ENCODE measurements at places on chromosomes 6 and 20.
A peak's percentile ranks its signal among the peaks of the same experiment; 100 is the strongest.

GRCh38 chr6:121885399-121886152, 450.1 kb downstream of the GJA1 start:
- DNase-seq = no peak

DNA sequence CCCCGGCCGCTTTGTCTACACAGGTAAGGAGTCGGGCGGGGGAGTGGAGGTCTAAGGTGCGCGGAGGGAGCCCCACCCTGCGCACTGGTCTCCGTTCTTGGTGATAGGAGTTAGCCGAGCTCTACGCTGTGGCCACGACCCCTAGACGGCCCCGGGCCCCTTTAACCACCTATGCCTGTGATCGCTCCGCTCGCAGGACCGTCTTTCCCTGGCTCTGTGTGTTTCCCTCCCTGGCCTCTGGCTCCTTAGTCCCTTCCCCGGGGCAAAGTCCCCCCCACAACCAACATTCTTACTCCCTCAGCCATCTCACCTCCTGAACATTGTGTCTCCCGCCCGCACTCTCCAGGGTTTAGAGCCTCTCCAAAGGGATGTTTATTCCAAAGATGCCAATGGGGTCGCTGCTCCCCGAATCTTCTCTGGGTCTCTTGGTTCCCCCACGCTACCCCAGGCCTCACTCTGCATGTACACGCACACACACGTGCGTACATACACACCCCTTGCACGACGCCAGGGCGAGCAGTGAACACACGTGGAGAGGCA, 50.4 kb downstream of the CPXM1 start:
- DNase-seq = no peak

DNA sequence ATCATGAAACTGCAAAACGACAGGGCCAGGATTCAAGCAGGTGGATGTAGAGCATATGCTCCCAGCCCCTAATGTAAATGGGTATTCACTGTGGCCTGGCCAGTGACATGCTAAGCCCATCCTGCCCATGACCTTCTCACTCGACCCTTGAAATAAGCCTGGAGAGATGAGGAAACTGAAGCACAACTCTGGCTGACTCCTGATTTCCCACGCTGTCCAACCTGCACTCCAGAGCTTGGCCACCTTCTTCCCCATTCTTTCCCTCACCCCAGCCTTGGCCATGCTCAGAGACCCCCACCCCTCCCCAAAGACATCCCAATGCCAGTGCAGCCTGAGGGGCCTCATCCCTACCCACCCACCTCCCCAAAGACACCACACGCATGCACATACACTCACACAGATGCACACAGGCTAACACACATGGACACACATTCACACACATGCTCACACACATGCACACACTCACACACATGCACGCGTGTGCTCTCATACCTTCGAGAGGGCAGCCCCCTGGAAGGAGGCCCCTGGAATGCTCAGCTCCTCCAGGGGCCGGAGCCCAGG, 12.4 kb downstream of the TFEB start:
- no peak for DNase-seq

- DNase-seq = peak; percentile 94
Measured at GRCh38 chr20:325045-325888, at the start of gene SOX12. SOX12 (plus strand) TSS chr20:325552; CDS start chr20:325925, 373 bp downstream.

GRCh38 chr20:2838847-2839671, 1.4 kb downstream of the PCED1A start:
- DNase-seq = no peak

GRCh38 chr6:1406306-1407072, 17.1 kb downstream of the FOXF2 start:
- DNase-seq = peak; percentile 81
